ENCODE measurements at places on chromosomes 11 and 22. TPM values are rescaled to one million over a fixed set of nuclear protein-coding genes. Genes with fewer than 3 reads are reported as not detected.

- DNase-seq: no peak
These were observed 49.3 kb upstream of the FLI1 start for GRCh38 chr11:128644576-128644975.

DNA sequence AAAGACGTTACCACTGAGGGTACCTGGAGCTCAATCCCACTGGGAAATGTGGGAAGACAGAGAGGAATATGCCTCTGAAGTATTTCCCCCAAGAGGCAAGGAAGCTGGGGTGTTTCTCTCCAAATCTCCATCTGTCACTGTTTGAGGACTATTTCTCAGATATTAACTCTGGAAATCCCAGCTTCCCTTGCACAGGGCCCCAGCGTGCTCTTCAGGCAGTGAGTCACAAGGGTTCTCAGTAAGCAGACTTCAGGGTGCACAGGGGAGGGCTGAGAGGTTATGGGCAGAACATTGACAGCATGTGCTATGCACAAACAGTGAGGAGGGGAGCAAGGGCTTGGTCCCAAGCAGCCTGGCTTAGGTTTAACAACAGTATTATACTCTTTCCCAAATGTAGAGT, 60.9 kb upstream of the EED start:
- DNase-seq: no peak

DNA sequence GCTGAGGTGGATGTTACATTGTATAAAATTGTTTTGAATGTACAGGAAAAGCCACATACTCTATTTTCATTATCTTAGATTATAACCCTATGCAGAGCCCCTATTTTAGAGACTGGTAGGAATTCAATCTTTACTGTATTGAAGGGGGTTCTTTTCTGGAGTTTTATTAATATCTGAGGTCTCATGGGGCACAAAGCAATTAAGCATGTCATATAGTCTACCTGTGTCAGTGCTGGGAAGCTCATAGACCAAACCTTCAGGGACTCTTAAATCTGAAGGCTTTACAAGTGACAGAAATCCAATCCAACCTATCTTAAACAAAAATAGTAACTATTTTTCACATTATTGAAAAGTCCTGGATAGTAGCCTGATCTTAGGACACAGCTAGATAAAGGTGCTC, 733.7 kb downstream of the NELL1 start:
- DNase-seq: no peak

DNA sequence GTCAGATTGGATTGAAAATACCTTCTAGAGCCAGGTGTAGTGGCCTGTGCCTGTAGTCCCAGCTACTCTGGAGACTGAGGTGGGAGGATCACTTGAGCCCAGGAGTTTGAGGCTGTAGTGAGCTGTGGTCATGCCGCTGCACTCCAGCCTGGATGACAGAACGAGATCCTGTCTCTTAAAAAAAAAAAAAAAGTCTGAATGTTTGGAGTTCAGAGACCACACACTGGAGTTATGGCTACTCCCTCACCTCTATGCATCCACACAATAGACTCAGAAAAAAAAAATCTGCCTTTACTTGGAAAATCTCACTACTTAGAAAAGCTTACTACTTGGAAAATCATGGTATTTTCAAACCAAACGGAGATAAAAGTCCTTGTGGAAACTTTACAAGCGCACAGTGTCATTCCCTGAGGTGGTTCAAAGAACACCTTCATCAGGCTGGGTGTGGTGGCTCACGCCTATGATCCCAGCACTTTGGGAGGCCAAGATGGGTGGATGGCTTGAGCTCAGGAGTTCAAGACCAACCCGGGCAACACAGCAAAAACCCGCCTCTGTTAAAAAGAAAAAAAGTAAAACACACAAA, 63.9 kb upstream of the PICALM start:
- DNase-seq: no peak

DNA sequence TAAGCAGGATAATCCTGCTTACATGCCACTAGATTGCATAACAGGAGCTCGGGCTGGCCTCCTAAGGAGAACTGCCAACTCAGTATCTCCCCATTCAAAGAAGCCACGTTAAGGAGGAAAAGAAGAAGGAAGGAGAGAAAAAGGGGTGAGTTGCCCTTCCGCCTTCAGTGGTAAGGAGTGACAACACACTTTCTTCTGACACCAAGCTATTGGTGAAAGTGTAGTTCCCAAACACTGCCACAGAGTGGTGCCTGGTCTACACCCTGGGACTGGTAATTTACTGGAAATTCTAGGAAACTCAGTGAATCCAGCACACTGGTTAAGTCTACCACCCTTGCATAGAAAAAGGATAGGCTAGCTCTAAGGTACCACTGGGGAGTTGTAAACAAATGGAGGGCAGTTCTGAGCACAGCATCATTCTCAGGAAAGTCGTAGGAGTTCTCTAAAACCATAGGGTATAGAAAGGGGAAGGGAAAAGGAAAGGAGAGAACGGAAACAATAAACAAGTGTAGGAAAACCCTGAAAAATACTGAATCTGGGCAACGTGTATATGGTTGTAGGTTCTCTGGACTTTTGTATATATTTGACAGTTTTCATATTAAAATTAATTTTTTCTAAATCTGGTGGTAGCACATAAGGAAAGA, 58.2 kb downstream of the RRAS2 start:
- no peak for DNase-seq

Gene CCDC73
- polyA plus RNA-seq: not detected

DNA sequence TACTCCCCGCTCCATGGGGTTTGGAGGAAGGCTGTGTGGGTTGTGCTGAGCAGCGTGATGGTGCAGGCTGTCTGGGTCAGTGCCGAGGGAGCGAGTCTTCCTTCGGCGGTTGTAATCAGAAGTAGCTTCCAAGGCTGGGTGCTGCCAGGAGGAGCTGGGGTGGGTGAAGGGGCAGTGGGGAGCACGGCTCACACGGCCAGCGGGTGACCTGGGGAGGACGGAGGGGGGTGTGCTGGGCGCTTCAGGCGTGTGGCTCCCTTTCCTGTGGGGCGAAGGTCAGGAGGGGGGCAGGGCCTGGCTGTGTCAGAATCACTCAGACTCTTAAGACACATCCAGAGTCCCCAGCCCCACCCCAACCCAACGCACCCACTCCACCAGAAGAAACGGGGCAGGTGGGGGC, 60.2 kb downstream of the LRP5 start:
- DNase-seq: no peak

GRCh38 chr11:43576803-43577521, 103.6 kb upstream of the HSD17B12 start:
- DNase-seq: no peak

- DNase-seq: no peak
These were observed 33.4 kb downstream of the SHANK2 start for GRCh38 chr11:71218789-71219499.

Gene CEP126
- polyA plus RNA-seq: 3.7 TPM

DNA sequence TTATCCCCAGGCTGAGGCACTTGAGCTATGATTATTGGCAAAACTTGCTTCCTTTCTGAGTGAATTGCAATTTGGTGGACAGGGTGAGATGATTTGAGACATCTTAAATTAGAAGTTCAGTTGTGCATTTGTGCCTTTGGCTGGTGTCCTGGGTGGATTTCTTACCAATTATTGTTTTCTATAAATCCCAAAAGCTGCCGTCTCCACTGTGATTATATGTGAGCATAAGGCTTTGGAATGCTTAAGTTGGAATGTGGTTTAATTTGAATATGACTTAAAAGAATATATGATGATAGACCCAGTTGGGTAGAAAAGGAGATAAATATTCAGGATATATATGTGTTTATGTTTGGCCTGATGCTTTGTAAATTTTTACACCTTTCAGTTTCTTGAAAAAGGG, 70.0 kb downstream of the EXT2 start:
- no peak for DNase-seq

Gene PTPRJ
- polyA plus RNA-seq: 5.2 TPM

GRCh38 chr11:64395545-64396078, 36.6 kb downstream of the RPS6KA4 start:
- no peak for DNase-seq

DNA sequence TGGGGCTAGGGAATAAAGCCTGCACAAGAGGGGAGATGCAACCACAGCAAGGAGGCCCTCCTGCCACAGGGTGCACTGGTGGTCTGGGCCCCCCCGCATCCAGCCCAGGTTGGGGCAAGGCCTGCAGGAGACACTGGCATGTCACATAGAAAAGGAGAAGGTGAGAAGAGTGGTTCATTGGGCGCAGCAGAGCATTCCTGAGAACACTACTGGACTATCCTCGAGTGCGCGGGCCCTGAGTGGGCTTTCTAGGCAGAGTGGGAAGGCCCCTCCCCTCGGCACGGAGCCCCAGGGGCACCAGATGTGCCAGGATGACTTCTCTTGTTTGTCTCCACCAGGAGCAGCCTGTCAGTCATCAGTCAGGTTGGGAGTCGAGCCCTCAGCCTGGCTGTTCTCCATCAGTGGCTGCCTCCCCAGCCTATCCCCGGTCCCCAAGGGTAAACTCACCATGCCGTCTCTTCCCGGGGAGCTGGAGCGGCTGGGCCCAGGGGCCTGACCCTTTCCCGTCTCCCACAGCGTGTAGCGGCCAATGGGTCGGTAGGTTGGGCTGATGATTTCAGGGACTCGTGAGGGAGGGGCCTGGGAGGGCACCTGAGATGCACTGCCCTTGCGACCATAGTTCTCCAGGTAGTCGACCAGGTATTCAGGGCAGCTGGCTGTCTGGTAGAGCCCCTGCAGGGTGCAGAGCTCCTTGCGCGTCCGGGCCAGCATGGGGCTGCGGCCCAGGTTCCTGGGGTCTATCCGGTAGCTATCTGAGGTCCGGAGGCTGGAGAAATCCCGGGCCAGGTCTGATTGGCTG, 9.0 kb downstream of the USP2 start:
- DNase-seq: no peak

- DNase-seq: no peak
These were observed 4.2 kb upstream of the SCARF2 start for GRCh38 chr22:20441631-20442484.

DNA sequence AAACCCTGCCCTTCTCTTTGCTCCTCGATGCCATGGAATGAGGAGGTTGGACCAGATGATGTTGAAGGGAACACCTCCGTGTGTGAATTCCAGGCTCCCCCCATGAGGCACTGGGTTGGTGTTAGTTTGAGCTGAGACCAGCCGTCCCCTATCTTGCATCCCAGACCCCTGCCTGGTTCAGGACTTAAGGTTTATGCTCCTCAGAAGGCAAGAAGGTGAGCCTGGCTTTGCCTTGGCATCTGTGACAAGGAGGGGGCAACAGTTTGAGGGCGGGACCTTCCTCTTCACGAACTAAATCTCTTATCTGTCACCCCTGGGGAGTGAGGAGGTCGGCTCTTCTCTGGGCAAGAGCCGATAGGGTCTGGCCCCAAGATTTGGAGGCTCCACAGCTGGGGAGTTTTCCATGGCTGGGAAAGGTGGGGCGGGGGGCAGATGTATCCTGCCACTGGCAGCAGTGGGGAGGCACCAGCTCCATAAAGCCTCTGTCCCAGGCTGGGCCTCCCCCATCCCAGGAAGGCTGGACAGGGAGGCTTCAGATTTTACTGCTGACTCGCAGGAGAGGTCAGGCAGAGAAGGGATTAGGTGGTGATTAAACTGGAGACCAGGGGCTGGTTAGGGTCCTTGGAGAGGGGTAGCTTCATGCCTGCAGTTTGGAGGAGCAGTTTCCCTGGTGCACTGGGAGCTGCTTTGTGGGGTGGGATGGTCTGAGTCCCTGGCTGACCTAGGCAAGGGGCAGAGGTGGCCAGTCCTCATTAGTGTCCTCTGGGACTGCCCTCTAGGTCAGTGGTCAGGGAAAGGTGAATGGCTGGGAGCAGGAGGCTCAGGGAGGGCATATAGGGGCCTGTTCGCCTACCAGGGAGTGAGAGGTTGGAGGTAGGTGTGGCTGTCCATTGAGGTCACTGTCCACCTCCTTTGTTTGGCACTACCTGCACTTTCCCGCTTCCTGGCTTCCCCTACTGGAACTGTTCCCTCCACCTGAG, 1.1 kb downstream of the SEC14L2 start:
- no peak for DNase-seq

GRCh38 chr22:45584121-45584570, 81.5 kb downstream of the FBLN1 start:
- DNase-seq: peak; percentile 8

GRCh38 chr11:122874991-122875390, 7.6 kb upstream of the JHY start:
- no peak for DNase-seq

- DNase-seq: no peak
These were observed 2.8 kb downstream of the MYH9 start for GRCh38 chr22:36384766-36385481.

Gene TRIM51
- polyA plus RNA-seq: not detected

GRCh38 chr22:40485813-40486667, 115.6 kb downstream of the SGSM3 start:
- no peak for DNase-seq

DNA sequence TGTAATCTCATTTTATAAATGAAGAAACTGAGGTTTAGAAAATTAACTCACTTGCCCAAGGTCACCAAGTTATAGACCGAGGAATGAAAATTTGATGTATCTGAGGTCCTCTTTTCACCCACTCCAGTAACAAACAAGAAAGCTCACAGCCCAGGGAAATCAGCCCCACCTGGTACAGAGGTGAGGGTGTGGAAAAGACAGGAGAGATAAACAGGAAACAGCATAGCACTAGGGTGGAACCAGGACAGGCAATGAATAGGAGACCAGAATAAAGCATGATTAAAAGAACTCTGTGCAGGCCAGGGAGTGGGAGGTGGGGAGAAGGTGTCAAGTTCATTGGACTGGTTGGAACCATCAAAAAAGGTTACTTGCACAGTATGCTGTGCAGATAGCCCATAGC, 46.2 kb upstream of the SMCO4 start:
- no peak for DNase-seq

Gene LRRC32
- 10.9 TPM for polyA plus RNA-seq

GRCh38 chr11:1486054-1486825, at the start of gene MOB2:
MOB2 (minus strand) TSS chr11:1486779; CDS start chr11:1486556, 223 bp downstream.
- no peak for DNase-seq

All from AG04450 (cell line).